ENCODE measurements at places on chromosomes 16 and 17.

DNA sequence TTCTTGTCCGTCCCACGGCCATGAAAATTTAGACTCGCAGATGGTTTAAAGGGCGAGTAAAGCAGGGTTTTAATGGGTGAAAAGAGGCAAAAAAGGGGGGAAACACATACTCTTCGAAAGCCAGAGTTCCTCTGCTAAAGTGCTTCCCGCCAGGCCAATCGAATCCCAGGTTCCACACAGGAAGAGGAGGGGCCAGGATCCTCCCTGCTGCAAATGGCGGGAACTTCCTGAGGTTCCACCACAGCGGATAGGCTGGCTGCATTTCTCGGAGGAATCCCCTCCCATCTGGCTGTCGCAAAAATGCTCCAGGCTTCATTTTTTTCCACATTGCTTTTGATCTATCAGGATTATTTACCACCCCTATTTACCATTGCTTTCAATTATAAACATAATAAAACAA is 670.1 kb upstream of the CA10 start:
- DNase-seq = no peak

DNA sequence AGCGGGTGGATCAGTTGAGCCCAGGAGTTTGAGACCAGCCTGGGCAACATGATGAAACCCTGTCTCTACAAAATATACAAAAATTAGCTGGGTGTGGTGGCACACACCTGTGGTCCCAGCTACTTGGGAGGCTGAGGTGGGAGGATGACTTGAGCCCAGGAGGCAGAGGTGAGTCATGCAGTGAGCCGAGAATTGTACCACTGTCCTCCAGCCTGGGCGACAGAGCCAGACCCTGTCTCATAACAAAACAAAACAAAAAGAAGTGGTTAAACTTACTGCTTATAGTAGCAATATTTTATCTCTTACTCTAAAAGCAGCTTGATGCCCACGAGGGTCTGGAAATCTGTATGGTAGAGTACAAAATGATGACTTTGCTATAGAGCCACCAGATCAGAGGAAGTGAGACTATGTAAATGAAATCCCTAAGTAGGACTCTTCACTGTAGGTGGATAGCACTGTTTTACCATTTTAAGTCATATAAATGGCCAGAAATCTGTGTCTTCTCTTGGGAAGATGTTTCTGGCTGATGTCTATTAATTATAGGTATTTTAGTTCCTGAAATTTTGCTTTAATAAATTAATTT is 60.4 kb upstream of the MRC2 start:
- no peak for DNase-seq

GRCh38 chr16:970766-971581 is at the start of gene LMF1:
LMF1 (minus strand) TSS chr16:970984; CDS start chr16:970980, 4 bp downstream.
- peak; percentile 100 for DNase-seq

- no peak for DNase-seq
Observed at GRCh38 chr17:63291258-63291657, 154.8 kb downstream of the CYB561 start.

DNA sequence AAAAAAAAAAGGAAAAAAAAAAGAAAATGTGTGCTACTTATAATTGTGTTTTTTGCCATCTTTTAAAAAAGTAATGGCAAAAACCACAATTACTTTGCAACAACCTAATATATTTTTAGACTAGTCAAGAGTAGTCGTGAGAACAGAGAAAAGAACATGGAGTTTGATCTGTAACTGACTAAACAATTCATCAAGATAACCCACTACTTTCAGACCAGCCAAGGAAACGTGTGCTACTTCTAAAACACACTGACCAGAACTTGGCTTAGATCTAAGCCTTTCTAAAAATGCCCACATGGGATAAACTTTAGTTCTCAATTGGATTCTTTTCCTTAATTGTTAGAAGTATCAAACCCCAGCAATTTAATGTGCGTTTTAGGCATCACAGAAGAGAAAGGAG is 616 bp downstream of the PECAM1 start:
- no peak for DNase-seq

Measured in posterior cingulate gyrus (tissue), 11 donors.